ENCODE measurements at places on chromosomes 12 and 14.

GRCh38 chr14:77040741-77041653, 12.5 kb upstream of the IRF2BPL start:
- DNase-seq: peak; percentile 59

GRCh38 chr14:24690492-24690891, 56.5 kb upstream of the GZMB start:
- no peak for DNase-seq

- no peak for DNase-seq
Observed at GRCh38 chr14:73428353-73428824, 30.0 kb downstream of the NUMB start.

- DNase-seq: no peak
Observed at GRCh38 chr14:99129998-99130397, 142.0 kb downstream of the BCL11B start.

DNA sequence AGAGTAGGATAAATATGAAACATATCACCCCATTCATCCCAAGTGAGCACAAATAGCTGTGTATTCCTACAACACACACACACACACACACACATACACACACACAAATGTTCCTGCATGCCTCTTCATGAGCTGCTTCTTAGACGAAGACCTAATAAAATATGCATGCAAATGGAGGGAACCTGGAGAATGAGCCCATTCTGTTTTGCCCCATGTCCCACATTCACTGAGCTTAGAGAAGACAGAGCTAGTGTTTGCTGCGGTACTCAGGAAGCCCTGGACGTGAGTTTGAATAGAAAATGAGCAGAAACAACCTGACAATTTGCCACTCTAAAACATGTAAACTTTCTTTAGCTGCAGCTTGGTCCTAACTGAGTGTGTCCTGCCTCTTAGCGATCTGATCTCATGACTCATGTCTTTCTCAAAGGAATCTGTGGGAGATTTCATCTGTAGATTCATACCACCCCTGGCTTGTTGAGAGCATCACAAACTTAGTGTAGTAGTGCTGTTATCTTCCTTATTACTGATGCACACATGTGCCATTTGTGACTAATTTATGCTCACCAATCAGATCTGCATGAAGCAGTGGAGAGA, 86.8 kb downstream of the ITPR2 start:
- peak; percentile 74 for DNase-seq

DNA sequence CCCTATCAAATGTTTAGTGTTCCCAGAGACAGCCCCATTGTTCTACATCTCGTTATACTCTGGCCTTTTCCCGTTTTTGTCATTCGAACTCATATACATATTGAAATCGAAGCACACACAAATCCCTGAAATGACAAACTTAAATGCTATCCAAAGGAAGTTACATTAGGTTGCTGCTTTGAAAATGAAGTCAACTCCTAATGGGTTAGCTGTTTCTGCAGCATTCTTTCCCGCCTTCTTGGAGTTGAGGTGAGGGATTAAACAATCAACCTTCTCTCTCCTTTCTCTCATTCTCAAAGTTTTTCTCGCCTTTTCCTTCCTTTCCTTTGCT, 642 bp upstream of the PHC1 start:
- DNase-seq: no peak

- no peak for DNase-seq
Observed at GRCh38 chr12:65941388-65941787, 117.1 kb downstream of the HMGA2 start.

- no peak for DNase-seq
Observed at GRCh38 chr12:59559696-59560095, 36.1 kb upstream of the SLC16A7 start.

DNA sequence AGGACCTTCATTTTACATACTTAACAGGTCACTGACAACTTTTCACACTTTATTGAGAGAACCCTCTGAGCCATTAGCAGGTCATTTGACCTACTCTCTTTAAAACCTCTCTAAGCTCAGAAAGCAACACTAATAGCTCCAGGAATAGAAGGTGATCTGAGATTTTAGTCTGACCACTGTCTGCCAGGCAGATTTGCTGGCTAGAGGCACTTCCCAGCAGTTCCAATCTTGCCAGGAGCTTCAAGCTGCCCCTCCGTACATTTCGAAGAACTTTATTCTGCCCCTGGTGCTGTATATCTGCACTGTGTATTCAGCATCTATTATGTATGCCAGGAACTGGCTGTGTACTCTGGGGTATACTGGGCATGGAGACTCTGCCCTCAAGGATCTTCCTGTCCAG, 56.3 kb downstream of the GPHB5 start:
- DNase-seq: no peak

DNA sequence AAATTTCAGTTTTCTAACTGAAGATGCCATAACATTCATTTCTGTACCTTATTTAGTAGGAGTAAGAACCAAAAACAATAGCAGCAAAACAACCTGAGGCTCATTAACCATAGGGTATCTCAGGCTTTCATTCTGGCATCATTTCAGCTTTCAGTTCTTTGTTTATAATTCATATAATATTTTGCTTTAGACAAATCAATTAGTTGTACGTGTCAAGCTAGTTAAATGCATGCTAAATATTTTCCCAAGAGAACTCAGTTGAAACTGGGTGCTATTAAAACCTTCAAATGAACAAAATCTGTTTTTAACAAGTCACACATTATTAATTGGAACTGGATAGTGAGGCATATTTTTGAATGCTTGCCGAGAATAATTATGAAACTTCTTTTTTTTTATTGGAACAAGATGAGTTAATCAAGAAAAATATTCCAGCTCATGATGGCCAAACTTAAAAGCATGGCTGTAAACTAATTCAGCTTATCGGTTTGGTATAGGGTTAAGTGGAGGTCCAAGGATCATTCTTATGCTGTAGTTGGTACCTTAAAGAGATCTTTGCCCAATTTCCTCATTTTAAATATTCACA, 442.7 kb downstream of the BTG1 start:
- no peak for DNase-seq

GRCh38 chr12:32568228-32568627, 110.9 kb upstream of the DNM1L start:
- DNase-seq: no peak

- no peak for DNase-seq
Observed at GRCh38 chr14:71056168-71056567, 148.9 kb downstream of the PCNX1 start.

- DNase-seq: no peak
Observed at GRCh38 chr14:94008234-94008633, 11.1 kb downstream of the CCDC197 start.

DNA sequence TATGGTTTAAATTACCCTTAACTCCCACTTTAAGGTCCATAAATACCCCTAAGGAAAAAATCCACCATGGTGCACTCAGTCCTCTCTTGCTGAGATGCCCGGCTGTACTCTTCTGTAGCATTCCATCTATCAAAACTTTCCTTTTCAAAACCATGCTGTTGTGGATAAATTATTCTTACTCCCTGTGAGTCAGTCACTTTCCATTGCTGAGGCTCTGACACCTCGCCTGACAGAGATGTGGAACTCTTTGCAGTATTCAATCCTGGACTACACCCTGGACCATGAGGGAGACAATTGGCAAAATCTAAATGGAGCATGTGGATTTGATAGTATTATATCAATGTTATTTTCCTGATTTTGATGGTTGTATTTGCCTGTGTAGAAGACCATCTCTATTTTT, 49.1 kb downstream of the AVPR1A start:
- no peak for DNase-seq

DNA sequence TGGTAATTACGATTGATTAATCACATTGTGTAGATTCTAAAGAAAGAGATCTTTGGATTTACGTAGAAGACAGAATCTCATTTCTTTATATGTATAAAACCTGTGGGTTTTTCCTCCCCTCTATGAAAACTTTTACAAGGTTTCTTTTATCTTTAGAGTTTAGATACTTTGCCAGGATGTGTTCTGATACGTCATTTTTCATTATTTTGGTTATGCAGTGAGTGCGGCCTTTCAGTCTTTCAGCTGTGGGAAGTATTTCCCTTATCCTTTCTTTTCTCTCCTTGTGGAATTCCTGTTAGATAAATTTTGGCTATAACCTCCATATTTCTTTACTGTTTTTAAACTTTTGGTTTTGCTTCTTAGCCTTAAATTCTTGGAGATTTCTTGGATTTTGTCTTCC, 92.7 kb downstream of the TTLL5 start:
- DNase-seq: no peak

- no peak for DNase-seq
Observed at GRCh38 chr14:101828046-101828445, 66.5 kb downstream of the PPP2R5C start.

DNA sequence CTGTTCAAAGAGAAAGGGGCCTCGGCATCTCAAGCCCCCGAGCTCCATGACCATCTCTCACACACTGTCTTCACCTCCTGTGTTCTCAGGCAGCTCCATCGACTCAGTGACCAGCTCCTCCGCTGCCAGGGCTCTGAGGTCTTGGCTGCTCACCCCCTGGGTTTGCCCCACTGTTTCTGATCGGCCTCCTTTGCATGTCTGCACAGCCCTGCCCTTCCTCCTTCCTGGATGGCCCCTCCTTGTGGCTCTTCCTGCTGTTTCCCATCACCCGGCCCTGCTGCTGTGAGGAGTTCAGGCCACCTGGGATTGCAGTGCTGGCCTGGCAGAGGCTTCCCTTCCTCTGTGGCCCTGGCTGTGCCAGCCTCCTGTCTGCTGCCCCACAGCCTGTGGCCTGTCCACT, 38.1 kb upstream of the PIWIL1 start:
- DNase-seq: no peak

DNA sequence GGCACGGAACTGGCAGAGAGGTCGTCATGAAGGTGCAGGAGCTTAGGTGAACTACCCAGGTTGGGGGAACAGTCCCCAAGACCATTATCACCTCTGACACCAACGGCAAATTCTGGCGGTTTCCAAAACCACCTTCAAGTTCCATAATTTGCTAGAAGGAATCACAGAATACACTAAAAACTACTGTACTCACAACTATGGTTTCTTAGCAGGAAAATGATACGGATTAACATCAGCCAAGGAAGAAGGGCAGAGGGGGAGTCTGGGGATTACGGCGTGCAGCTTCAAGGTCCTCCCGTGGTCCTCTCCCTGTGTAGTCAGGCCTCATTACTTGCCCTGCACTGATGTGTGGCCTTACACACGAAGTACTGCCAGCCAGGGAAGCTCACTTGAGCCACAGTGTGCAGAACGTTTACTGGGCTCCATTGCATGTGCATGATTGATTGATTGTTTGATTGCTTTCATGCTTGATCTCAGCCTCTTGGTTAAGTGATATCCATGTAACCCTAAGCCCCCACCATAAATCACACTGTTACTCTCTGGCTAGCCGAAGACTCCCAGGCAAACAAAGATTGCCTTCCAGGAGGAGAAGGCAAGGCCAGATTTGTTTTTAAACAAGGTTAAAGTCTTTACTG, 837 bp upstream of the STX2 start:
- peak; percentile 45 for DNase-seq

DNA sequence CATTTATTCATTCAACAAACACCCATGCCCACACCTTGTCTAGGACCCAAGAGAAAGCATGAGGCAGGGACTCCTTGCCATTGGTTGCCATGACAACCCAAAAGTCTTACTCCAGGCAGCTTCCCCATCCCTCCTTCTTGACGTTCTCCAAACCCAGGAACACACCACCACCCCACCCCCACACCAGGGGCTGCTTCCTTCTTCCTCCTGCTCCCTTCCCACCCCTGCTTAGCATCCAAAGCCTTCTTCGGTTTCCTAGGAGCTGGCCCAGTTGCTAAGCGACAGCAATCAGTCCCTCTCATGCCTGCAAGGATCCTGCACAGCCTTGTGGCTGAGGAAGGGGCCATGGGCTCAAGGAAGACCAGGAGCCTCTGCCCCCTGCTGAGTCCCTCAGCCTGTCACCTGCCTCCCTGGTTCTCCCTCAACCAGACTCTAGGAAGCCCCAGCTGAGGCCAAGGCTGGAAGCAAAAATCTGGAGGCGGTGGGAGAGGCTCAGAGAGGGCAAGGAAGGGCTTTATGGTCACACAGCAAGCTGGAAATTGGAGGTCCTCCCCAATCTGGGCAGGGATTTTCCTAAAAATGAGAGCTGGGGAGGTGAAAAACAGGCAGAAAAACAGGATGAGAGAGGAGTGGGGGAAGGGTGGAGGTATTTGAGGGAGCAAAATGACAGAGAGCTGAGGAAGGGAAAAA, 15.4 kb downstream of the RASAL1 start:
- no peak for DNase-seq

Measured in islet precursor cell (in vitro differentiated cells).